Urinary bladder (tissue), 4 donors: ENCODE measurements at places on chromosomes 3 and 15.

DNA sequence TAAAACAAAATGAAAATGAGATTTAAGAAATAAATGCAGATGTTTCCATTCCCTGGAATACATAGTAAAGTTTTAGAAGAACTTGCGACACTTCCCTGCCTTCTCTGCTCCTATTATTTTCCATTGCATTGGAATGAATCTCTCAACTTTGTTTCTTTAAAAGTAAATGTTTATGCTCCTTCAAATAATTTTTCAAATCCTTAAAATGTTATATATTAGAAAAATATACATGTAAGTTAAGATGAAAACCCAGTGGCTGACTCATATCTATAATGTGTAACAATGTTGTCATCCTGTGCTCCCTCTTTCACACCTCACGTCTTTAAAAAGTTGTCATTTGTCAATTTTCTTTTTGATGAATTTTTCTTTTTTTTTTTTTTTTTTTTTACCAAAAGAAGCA lies 3.6 kb downstream of the RBMS3 start:
- no peak for DNase-seq

- no peak for DNase-seq
Observed at GRCh38 chr3:192128060-192128459, 599.3 kb downstream of the FGF12 start.

GRCh38 chr3:106018102-106018501 lies 149.3 kb upstream of the CBLB start:
- no peak for DNase-seq

DNA sequence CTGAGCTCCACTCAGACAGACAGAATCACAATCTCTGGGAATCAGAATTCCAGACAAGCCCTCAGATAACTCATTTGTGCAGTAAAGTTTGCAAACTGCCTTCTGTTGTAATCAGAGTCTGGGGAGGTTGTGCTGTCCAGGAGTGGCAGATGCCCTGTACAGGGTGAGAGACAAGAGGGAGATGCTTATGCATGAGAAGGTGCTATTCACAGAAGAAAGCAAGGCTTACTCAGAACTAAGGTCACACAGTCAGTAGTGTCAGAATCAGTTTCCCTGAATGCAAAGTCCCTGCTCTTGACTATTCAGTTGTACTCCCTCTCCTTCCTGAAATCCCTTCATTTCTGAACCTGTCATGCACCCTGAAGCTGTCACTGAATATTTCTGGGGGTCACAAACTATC lies 43.7 kb downstream of the SRPRB start:
- no peak for DNase-seq

DNA sequence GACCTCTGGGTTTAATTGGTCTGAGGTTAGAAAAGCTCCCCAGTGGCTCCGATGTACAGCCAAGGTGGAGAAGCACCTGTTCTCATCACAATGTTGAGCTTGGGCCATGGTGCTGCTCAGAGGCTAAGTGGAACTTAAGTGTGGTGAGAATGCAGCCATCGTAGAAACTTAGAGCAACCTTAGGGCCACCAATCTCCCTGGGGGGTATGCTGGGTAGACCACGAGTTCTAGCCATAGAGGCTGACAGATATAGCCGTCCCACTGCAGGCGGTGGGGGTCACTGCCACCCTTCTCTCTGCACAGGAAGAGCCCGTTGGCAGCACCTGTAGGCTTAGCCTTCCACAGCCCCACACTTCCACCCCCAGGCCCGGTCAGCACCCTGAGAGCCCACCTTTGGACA lies 38.0 kb downstream of the MGLL start:
- DNase-seq = no peak

GRCh38 chr3:118988198-118989130 lies 46.2 kb downstream of the IGSF11 start:
- DNase-seq = no peak

GRCh38 chr15:98146031-98146820 lies 185.7 kb downstream of the ARRDC4 start:
- DNase-seq = no peak

GRCh38 chr3:16820485-16820884 lies 64.3 kb upstream of the PLCL2 start:
- no peak for DNase-seq

DNA sequence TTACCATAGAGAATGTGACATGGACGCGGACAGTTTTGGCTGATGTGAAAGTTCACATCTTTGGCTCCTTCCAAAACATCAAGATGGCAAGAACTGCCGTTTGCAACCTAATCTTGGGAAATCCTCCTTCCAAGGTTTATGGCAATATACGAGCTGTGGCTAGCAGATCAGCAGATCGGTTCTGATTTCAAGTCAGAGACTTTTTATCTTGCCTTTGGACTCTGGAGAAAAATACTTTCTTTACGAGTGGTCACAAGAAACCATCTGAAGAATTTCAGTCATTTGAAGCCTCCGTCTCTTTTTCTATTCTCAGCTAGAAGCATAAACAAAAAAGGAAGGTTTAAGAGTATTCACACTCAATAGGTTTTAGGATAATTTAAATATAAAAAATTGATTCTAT lies 153.5 kb upstream of the MEIS2 start:
- no peak for DNase-seq

DNA sequence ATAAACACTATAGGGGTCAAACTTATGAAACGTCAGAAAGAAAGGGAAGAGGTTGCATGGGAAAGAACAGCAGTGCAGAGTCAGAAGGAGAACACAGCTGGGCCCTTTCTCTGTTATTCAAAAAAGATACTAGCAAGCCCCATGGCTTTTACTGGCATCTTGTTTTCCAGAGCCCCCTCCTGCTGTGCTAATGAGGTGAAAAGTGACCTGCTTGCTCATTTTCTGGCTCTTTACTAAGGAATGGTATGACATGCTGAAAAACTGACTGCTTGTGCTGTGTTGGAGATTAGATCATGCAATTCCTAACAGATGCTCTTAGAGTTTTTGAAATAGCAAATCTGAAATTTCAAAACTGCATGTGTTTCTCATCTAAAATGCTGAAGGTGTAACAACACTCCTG lies 541.6 kb upstream of the ALCAM start:
- no peak for DNase-seq

DNA sequence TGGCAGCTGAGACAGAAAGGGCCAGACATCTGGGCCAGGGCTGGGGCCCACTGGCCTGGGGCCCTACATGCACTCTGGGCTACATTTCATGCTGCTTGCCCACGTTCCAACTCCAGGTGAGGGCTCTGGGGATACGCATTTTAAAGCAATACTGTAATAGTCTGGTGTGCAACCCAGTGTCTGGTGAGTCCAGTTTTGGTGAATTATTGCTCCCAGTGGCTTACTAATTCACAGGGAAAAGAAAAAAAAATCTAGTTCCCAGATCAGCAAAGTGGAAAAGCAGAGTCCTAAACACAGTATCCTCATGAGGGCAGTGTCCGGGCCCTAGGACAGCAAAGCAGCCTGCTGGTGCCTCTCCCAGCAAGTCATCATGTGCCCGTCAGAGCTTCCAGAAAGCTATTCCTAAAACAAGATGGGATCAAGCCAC lies 82.4 kb downstream of the CCNL1 start:
- no peak for DNase-seq

DNA sequence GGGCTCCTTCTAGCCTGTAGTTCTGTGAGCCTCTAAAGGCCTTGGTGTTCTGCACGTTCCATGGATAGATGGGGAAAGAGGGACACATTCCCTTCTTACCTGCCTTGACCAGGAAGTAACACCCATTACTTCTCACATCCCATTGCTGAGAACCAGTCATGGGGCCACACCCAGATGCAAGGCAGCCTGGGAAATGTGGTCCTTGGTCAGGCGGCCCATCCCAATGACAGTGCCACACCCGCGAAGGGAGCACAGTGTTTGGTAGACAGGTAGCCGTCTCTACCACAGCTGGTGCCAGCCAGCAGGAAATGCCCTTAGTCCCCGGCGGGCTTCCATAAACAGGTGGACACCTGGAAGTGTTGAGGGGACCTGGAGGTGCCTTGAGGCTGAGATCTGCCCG lies 23.2 kb upstream of the LCTL start:
- DNase-seq = no peak

- no peak for DNase-seq
Observed at GRCh38 chr15:38873158-38873557, 308.5 kb upstream of the RASGRP1 start.

- DNase-seq = no peak
Observed at GRCh38 chr3:167978071-167978470, 117.7 kb downstream of the GOLIM4 start.

- no peak for DNase-seq
Observed at GRCh38 chr15:58864602-58865424, 68.7 kb downstream of the SLTM start.

DNA sequence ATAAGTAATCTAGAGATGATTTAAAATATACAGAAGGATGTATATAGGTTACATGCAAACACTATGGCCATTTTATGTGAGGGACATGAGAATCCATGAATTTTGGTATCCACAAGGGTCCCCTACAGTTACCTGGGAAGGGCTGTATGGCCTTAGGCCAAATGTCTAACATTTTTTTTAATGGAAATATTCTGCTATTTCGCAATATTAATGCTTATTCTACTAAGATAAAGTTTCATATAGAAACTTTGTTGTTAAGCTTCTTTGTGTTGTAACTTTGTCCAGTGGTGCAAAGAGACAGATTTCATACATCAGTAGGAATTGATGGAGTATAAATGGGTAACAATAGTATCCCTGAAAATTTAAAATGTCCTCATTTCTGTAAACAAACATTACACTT lies 233.4 kb upstream of the THBS1 start:
- DNase-seq = no peak

DNA sequence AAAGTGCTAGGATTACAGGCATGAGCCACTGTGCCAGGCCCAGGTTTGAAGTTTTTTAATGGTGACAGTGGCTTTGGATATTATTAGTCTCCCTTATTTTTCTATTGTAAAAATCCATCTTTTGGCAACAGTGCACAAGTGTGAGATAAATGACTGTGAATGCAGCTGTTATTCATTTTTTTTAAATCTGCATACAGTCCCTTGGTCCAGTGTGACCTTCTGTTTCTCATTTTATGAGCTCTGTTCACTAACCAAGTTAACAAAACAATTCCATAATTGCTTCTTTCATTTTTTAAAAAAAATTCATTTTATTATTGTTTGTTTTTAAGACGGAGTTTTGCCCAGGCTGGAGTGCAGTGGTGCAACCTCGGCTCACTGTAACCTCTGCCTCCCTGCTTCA lies 381.8 kb downstream of the NAALADL2 start:
- DNase-seq = no peak

DNA sequence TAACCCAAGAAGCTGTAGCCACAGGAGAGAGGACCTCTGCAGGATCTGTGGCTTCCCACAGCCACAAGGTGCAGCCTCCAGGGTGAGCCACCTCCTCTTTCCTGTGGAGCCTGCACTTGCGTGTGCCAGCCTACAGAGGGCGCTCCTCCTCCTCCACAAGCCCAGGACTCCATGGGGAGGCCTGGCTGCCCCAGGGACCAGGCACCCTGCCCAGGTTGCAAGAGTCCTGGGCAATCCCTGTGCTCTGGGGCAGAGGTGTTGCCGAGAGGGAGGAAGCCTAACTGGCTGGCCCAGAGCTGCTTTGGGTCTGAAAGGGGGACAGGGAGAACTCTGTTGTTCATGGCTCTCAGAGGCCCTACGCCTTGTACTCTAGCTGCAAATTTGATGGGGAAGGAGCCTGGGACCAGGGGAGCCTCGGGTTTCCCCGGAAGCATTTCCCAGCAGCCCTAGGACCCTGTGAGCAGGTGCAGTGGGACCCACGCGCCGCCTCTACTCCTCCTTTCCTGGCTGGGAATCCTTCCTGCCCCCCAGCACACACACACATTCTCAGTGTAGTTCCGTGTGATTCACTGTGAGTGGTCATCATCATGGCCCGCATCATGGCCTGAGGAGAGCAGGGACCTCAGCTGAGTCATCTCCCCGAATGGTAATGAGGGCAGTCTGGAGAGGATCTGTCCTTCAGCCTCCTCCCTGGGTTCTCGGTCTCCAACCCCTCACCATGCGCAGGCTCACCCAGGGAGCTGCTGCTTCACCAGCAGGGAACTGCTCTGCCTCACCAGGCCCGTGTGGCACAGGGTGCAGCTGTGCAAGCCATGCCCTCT lies 24.3 kb downstream of the TBC1D21 start:
- DNase-seq = no peak

- no peak for DNase-seq
Observed at GRCh38 chr3:160804762-160805161, 48.7 kb downstream of the PPM1L start.

DNA sequence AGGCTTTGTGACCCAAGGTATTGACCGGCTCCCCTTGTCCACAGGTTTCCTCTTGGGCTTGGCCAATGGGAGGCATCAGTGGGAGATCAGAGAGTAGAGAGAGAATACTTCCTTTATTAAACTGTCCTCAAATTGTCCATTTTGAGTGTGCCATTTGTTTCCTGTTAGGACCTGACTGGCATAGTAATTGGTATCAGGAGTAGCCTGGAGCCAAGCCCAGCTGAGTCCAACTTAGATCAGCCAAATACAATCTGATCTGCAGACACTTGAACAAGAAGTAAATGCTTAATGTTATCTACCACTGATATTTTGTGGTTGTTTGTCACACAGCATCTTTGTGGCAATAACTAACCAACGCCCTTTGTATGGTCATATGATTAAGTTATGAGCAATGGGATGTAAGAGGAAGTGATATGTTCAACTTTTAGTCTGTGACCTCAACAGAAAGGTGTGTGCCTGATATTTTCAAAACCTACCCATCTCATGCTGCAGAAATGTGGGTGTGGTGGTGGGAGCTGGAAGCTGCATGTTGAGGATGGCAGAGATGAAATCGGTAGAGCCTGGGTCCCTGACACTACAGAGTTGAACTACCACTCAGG lies 13.3 kb downstream of the MYD88 start:
- no peak for DNase-seq

DNA sequence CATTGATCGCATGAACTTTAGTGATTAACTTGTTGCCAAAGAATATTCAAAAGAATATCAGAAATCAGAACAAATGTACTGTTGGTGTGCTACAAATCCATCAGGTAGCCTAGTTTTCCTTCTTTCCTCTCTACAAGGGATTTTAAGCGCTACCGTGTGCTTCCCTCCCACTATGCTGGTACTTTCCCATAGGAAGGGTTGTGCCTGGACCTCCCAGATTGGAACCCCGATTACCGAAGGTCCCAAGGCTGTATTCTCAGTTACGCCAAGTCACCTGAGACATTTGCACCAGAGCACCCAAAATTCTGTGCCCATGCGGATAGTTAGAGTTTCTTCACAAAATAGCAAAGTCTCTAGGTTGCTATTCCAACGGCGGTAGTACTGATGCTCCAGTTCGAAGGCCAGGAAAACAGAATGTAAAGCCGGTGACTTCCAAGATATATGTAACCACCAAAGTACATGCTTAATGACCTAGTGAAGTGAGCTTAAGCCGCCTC lies 23.4 kb upstream of the GATM start:
- no peak for DNase-seq
